ENCODE measurements at places on chromosomes 3 and 15.

- DNase-seq, result no peak
These were observed 881.3 kb upstream of the NR2F2 start for GRCh38 chr15:95449230-95449628.

DNA sequence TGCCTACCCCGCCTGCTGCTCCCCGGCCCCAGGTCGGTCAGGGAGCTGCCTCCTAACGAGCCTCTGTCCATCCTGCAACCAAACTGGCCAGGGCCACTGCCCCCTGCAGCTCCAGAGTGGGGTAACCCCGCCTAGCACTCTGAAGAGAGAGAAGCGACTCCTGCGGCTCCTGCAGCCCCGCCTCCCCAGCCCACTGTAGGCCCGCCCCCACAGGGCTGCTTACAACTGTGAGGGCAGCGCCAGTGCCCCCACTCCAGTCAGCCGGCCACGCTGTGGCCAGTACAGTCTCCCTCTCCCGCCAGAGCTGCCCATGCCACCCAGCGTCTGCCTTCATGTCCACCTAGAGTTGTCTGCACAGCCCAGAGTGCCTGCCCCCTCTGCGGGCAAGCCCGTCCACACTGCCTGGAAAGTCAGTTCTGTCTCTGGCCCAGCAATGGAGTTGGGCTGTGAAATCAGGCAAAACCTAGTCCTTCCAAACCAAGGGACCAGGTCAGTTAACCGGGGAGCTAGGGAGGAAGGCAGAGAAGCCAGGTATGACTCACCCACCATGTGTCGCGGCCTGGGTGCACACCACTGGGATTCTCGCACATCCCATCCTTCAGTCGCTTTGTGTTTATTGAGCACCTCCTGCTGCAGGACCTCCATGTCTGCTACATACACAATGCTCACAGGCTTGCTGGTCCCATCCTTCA lies 2.4 kb downstream of the UCN2 start:
- DNase-seq, result no peak

- no peak for DNase-seq
These were observed 51.9 kb upstream of the ATP2B2 start for GRCh38 chr3:10557250-10557649.

GRCh38 chr15:61697796-61698195 lies 362.5 kb downstream of the VPS13C start:
- DNase-seq, result no peak

- no peak for DNase-seq
These were observed 319.6 kb upstream of the IL12A start for GRCh38 chr3:159668990-159669476.

DNA sequence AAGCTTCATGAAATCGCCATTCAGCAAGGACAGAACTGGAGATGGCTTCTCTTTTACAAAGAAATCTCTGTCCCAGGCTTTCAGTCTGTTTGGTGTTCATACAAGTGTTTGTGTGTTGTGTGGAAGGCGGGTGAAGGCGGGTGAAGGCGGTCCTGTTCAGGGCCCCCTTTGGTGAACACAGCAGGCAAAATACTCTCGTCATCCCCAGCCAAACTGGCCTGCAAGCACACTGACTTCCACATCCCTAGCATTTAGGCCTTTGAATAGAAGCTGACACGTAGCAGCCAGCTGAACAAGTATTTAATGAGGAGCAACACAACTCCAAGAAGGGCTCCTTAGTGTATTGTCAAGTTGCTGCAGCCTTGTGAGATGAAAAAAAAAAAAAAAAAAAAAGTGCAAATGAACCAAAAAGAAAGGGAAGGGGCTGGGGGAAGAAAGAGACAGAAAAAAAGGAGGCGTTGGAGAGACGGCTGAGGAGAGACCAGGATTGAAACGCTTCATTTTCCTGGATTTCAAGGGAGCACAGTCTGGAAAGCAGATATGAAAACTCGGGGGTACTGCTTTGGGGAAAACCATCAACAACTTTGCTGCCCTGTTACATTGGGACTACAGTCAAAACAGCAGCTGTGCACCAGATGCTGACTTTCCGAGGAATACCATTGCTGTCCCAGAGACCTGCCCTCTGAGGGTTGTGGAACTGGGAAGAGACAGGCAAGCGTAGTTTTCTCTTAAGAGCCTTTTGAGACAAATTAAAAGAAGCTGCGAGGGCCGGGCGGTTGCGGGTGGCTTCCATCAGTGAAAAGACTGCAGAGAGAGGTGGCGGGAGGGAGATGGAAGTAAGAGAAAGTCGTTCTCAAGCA lies 74.6 kb downstream of the TGFBR2 start:
- DNase-seq, result no peak

- no peak for DNase-seq
These were observed 33.0 kb upstream of the DENND4A start for GRCh38 chr15:65824941-65825544.

DNA sequence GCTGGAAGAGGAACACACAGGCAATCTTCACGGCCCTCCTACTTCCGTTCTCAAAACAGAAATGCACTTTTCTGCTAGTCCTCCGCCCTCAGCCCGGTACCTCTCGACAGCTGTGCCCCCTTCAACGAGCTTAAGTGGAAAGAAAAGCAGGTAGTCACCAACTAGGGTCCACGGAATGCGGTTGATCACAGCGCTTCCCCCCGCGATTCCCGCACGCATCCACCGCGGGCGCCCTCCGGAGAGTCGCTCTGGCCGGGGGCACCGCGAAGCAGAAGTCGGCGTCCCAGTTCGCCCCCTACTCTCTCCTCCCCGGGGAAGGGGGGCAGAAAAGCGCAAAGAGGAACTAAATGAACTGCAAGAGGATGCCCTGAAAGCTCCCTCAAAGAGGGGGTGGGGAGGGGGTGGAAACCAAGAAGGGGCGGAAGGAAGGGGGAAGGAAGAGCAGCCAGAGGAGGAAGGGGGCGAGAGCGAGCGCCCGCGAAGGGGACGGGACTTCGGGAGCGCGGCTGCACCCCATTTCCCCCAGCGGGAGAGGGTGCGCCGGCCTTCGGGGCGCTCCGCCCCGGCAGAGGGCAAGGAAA lies 738 bp downstream of the ACAP2 start:
- peak; percentile 9 for DNase-seq

GRCh38 chr15:57283774-57284503 lies 92.4 kb upstream of the CGNL1 start:
- DNase-seq, result no peak

DNA sequence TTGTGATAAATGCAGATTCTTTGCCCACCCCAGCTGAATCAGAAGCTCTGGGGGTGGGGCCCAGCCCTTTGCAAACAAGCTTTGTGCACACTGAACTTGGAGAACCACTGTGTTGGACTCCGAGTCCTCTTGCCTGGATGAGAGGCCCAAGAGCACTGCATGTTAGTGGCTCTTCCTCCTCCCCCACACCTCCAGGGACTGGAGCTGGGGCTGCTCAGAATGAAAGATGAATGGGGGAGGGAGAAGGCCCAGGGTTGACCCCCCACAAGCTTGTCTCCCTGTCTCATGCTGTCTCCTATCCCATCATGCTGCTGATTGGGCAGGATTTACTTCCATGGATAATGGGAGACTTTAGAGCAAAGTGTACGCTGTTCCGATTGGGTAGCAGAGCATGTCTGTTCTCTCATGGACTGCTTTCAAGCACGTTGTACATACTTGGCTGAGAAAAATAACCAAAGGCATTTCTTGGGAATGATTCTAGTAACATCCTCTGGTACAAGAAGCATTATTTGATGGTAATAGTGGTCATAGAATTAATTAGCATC lies 99.6 kb downstream of the PGPEP1L start:
- DNase-seq, result no peak

DNA sequence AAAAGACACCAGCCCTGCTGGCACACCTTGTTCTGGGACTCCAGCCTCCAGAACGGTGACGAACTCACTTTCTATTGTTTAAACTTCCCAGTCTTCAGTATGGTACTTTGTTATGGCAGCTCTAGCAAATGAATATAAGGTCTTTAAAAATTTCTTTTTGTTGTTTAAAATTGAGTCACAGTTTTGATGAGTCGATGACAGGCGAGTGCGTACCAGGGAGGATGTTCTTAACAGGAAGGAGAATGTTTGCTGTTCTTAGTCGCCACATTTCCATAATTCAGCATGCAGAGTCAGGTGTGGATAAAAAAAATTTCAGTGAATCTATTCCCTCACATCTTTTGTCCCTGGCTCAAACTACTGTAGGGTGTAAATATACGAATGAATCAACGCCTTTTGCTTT lies 12.4 kb downstream of the DNASE1L3 start:
- no peak for DNase-seq

DNA sequence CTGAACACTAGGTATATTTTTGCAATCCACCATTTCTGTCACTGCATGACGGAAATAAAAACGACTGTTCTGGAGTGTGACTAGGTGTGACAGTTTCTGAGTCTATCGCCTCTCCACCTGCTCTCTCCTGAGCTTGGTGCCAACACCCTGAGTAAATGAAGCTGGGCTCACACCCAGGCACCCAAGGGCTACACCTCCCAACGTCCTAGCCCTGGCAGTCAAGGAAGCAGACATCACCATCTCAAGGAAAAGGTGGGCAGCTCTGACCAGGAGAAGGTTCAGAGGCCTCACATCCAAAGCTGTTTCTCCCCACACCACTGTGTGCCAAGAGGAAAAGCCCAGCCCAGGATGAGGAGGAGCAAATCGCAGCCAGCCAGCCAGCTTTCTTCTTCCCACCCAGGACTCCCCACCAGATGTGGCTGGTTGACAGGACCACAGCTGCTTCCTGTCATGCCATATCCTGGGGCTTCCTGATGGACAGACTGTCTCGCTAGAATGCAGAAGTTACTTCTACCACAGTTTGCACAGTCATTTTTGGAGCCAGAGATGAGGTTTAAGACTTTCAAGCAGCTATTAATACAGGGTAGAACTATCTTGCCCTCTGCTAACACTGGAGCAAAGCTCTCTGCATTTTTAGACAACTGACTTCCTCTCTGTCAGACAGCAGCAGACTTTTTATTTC lies 3.3 kb downstream of the SCAMP2 start:
- no peak for DNase-seq

DNA sequence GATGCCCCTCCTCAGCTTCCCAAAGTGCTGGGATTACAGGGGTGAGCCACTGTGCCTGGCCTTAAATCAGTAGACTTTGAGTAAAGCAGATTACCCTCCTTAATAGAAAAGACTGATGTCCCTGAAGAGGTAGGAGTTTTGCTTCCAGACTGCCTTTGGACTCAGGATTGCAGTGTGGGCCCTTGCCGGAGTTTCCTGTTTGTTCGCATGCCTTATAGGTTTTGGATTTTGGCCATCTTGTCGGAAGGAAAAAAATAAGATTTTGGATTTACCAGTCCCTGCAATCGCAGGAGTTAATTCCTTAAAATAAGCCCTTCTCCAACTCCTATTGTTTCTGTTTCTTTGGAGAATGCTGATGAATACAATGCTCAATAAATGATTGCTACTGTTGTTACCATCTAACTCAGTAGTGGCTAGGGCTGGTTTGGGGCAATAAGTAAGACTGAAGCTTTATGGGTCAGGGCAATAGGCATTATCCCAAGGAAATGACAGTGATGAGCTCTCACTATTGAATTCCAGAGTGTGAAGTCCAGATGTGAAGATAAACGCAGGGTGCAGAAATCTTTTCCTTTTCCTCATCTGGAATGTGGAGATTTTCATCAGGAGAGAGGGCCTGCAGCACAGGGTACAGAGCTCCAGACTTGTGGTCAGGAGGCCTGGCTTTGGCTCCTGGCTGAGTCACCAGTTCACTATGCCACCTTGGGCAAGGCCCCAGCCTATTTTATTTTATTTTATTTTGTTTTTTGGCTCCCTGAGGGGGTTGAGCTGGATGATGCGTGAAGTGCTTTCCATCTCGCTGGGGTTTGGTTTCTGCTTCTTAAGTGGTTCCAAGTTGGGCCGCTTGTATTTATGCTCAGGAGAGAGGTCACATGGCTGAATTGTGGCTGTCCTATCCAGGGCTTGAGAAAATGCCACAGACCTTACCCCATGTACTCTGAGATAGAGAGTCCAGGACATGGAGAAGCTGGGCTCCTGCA lies 25.3 kb downstream of the FOXL2 start:
- DNase-seq, result no peak

DNA sequence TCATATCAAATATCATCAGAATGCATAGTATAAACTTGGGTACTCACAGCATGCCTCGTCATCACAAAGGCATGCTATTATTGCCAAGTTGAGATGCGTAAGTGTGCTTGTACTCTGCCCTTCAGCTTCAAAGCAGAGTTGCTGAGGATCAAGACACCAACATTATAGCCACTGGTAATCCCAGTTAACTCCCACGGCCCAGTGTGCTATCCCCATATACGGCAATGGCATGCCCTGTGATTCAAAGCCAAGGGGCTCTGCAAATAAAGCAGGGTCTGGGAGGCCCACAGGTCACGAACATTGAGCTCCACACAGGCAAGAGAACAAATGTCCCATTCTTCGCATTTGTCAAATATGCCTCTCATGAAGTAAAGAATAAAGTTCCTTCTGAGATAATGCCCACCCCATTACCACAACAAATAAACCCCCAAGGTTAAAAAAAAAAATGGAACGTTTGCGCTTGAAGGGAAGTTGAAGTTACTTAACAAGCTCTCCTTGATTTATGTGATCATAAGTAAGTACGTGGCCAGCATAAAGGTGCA lies 298.1 kb upstream of the NECTIN3 start:
- DNase-seq, result no peak

- DNase-seq, result no peak
These were observed 58.4 kb upstream of the HRH1 start for GRCh38 chr3:11095932-11096265.

- peak; percentile 44 for DNase-seq
These were observed 64.7 kb upstream of the EPHB3 start for GRCh38 chr3:184496933-184497332.

DNA sequence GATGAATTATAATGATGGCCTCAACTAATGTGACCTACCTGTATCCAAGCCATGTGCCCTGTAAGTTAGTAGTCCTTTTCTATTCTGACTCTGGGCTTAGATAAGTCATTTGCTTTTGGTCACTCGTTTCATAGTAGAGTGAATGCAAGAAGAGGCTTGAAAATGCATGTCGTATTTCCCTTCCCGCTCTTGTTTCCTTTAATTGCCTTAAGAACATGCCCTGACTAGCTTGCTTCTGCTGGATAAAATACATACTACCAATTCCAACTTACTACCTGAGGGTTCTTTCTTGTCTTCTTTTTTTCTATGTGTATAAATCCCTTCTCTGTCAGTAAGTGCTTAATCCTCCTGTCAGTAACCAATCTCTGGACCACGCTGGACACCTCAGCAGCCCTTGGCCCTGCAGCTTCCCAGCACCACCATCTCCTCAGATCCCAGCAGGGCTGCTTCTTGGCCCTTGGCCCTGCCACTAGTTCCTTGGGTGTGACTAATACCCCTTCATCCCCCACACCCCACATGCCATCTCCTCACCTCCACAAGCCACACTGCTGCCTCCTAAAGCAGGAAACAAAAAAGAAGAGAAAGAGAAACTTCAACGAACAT lies 771.7 kb downstream of the IGSF11 start:
- no peak for DNase-seq

DNA sequence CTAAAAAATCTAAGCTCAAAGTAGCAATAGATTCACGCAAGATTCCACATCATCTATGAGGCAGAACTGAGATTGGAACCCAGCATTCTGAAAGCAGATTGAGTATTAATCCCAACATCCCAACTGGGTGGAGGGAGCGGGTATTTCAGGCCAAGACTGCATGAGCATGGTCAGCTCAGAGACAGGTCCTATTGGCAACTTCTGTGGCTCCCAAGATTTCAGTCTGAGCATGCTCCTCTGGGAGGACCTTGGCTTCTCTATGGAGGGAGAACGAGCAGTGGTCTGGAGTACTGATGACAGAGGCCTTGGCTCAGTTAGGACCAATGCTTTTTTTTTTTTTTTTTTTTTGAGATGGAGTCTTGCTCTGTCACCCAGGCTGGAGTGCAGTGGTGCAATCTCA lies 4.0 kb upstream of the ITGA11 start:
- no peak for DNase-seq

All from DMS153 (cell line).